ENCODE measurements at places on chromosomes 11 and 22.

- DNase-seq = peak; percentile 99
Observed at GRCh38 chr11:110196241-110196754, 100.1 kb downstream of the RDX start.

DNA sequence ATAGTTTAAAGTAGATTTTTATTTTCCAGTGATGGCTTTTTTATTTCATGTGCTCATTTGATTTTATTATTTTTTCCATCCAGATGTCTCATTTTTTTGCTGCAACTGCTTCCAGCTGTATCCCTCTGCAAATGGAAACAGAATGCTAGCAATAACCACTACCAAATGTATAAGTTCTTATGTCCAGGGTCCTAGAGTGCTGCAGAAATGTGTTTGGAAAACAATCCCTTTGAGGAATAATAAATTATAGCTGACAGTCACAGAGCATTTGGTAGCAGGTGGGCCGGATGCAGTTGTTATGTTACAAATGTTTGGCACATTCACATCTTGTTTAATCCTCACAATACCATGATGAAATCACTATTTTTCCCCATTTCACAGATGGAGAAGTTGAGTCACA lies 300.7 kb upstream of the PDGFD start:
- no peak for DNase-seq

DNA sequence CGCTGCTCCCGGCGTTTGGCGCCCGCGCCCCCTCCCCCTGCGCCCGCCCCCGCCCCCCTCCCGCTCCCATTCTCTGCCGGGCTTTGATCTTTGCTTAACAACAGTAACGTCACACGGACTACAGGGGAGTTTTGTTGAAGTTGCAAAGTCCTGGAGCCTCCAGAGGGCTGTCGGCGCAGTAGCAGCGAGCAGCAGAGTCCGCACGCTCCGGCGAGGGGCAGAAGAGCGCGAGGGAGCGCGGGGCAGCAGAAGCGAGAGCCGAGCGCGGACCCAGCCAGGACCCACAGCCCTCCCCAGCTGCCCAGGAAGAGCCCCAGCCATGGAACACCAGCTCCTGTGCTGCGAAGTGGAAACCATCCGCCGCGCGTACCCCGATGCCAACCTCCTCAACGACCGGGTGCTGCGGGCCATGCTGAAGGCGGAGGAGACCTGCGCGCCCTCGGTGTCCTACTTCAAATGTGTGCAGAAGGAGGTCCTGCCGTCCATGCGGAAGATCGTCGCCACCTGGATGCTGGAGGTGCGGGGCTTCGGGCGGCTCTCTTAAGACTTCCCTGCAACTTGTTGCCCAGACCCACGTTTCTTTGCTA lies at the start of gene CCND1:
CCND1 (plus strand) TSS at position 162 of the 587 bp plus-strand sequence; CDS start at position 320, 158 bp downstream.
- DNase-seq = peak; percentile 74

DNA sequence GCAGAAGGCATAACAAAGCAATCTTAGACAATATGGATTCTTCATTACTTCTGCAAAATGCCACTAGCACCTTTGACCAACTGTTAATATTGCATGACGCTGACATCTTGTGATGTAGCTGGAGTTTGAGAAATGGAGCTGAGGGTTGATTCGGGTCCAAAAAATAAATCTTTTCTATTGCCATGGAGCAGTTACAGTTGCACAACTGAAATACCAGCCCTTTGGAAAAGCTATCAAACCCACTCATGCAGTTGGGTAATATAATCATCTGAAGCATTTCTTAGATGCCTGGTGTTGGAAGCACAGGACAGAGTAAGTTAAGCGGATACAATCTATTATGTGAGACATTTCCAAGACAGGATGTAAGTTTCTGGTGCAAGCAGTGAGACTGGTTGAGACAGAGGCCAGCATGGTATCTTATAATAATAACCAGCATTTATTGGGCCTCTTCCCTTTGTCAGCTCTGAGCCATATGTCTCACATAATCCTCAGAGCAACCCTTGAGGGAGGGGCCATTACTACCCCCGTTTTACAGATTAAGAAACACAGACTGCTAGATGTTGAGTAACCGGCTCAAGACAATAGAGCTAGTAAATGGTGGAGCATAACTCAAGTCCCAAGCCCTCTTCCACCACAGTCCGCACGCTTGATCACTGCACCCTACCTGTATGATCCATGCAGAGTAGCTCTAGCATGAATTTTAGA lies 74.9 kb upstream of the CAPRIN1 start:
- no peak for DNase-seq

- no peak for DNase-seq
Observed at GRCh38 chr11:106280036-106280435, 202.6 kb downstream of the AASDHPPT start.

DNA sequence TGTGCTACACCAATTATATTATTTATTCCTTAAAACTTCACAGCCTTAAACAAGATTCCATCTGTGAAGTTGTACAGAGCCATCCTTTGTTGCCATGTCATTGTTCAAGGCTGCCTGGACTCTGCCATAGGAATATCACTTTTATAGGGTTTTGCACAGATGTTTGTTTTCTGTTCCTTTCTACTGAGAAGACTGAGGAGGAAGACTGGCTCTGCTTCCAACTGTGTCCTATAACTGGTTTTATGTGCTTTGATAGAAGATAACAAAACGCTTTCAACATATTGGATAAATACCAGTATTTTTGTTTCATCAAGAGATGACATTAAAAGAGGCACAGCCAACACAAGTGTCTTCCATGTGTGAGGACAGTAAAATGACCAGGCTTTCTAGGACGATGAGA lies 120.6 kb downstream of the CD44 start:
- DNase-seq = no peak

DNA sequence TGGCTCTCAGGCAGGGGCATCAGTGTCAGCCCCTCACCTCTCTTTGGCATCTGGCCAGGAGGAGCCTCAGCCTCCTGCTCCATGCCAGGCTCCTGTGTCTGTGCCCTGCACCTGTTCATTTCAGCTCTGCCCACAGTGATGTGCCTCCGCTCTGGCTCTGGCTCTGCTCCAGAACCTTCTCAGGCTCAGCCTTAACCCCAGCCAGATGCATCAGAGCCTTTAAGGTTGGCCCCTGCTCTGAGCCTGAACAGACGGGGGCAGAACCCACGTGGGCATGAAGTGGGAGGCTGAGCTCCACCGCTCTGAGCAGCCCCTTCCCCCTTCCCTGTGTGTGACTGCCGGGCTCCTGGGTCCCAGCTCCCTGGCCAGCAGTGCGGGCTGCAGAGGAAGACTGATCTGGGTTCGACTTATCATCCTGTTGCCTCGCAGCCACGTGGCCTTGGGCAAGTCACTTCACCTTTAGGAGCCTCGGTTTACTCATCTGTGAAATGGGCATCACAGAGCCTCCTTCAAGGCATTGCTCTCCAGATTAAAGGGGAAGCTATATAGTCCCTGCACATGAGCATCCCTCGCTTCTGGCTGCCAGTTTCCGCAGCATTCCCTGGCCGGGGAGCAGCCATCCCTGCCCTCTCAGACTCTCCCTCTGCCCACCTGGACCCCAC lies 44.7 kb upstream of the RTL6 start:
- no peak for DNase-seq

DNA sequence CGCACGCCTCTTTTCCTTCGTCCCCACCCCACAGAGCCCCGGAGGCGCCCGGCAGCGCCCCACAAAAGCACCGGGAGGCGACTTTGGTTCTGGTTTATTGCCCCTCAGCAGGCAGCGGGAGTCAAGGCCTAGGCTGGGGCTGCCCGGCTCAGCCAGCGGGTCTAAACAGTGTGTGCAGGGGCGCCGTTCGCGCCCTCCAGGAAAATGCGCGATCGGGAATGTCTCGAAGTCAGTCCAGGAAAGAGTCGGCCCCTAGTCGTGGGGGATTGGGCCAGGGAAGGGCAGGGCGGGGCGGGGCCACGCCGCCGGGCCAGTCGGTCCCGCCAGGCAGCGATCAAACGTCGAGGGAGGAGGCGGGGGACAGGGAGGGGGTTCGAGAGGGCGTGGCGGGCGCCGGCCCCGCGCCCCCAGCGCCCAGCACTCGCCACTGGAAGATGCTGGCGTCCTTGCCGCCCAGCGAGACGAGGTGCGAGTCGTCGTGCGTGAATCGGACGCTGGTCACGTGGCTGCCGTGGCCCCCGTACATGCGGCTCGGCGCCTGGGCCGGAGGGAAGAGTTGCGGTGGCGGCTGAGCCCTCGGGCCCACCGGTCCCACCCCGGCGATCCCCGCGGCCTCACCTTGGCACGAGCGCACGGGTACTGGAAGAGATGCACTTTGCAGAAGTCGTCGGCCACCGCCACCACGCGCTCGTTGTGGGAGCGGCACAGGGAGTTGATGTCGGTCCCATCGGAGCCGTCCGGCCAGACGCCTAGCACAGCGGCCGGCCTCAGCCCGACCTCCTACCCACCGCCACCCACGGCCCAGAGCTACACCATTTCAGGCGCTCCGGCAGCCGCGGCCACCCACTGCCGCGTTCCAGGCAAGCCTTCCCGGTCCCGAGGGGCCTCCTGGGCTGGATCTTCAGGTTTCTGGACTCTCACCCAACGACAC lies 741 bp upstream of the MTA2 start:
- DNase-seq = no peak

DNA sequence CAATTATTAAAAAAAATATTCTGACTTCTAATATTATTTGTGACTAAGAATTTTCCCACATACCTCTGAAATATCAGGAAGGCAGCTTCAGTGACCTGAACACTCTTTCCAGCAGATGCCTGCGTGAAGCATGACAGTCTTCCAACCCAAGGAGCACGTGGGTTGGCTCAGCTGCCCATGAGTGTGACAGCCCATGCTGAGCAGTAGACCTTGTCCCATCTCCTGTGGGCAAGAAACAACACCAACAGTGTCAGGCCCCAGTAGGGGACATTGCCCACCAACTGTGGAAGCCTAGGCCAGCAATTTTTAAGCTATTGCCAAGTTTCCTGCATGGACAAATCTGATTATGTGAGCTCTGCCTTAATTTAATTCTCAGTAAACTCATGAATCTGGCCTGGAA lies 66.4 kb upstream of the OLFML1 start:
- no peak for DNase-seq

GRCh38 chr11:58024601-58025091 lies 965 bp downstream of the OR9Q1 start:
- no peak for DNase-seq

DNA sequence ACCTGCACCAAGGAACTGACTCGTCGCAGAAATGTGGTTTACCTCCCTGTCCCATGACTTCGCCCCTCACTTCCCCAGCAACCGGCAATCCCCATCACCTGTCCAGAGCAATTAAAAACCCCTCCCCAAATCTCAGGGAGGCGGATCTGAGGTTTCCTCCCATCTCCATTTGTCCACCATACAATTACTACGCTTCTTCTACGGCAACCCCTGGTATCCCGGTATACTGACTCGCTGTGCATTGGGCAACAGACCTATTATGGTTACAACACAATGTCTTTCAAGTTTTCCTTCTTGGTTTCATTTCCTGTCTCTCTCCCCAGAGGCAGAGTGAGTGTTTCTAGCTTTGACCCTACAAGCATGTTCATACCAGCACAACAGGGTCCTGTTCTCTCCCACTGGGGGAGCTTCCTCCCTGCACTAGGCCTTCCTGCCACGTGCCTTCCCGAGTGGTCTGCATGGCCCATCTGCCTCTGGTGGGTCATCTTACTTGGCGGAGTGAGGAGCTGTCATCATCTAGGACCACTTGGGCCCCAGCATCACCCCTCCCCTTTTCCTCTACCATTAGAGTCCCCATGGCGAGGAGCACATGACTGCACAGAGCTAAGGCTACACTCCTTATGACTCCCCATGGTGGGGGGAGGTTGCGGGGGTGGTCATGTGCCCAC lies 30.3 kb upstream of the NAP1L4 start:
- DNase-seq = peak; percentile 88

- DNase-seq = no peak
Observed at GRCh38 chr22:47053726-47054141, 291.3 kb downstream of the TBC1D22A start.

GRCh38 chr22:25704701-25705100 lies 37.3 kb upstream of the MYO18B start:
- DNase-seq = no peak
